ENCODE measurements at places on chromosomes 1 and 21.

DNA sequence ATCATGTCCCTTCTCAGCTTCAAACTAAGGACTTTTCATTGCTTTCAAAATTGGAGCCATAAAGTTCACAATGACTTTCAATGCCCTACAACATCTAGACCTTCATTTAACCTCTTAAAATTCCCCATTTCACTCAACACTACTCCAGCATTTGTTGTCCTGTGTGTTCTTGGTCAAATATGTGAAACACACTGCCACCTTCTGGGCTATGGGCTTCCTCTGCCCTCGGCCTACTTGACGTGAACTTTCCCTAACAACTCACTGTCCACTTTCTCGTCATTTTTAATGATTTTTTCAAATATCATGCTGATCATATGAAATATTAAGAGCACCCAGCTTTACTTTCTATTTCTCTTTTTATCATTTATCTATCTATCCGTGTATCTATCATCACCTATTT, 2018.4 kb downstream of the NCAM2 start:
- no peak for DNase-seq

GRCh38 chr1:54849219-54850068, 37.6 kb downstream of the DHCR24 start:
- DNase-seq: no peak

DNA sequence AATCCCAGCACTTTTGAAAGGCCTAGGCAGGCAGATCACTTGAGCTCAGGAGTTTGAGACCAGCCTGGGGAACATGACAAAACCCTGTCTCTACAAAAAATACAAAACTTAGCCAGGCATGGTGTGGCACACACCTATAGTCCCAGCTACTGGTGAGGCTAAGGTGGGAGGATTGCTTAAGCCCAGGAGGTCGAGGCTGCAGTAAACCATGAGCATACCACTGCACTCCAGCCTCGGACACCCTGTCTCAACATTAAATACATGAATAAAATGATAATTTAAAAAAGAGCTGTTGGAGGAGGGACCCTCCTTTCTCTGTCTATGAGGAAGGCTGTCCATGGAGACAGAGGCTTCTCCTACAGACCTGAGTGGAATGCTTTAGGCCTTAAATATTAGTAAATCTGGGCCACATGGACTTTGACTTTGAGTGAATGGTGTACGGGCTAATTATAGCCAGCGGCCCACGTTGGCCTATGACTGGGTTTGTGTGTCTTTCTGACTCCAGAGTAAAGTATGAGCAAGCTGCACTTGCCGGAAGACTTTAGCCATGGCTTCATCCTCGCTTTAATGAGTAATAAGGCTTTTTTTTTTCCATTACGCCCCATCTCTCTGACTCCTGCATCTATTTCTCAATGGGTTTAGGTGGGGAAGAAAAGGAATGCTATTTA, 21.3 kb downstream of the RAB3B start:
- DNase-seq: no peak

- DNase-seq: no peak
Observed at GRCh38 chr1:116107371-116107770, 3.8 kb upstream of the MAB21L3 start.

DNA sequence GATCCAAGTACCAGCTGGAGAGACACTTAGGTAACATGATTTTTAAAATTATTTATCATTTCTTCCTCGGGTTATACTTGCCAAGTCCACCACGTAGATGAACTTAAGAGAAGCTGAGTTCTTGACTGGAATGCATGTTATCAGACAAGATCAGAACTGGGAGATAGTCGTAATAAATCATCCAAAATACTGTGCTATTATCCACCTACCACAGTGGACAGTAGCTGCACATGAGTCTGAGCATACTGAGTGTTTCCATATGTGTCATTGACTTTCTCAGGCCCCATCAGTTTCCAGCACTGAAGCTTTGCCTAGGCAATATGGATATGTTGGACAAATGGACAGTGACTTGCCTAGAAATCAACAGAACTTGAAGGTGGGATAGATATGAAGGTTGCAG, 77.9 kb upstream of the RRP15 start:
- no peak for DNase-seq

DNA sequence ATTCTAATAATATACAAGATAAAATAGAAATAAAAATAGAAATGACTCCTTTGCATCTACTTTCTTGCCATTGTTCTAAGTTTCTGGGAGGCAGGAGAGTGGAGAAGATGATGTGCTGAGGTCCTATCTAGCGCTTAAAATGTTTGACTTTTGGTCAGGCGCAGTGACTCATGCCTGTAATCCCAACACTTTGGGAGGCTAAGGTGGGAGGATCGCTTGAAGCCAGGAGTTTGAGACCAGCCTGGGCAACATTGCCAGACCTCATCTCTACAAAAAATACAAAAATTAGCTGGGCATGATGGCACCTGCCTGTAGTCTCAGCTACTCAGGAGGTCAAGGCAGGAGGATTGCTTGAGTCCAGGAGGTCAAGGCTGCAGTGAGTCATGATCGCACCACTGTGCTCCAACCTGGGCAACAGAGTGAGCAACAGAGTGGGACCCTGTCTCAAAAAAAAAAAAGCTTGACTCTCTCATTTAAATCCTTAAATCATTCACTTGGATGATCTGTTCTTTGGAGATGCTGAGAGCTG, 24.2 kb upstream of the SLC45A1 start:
- DNase-seq: no peak

DNA sequence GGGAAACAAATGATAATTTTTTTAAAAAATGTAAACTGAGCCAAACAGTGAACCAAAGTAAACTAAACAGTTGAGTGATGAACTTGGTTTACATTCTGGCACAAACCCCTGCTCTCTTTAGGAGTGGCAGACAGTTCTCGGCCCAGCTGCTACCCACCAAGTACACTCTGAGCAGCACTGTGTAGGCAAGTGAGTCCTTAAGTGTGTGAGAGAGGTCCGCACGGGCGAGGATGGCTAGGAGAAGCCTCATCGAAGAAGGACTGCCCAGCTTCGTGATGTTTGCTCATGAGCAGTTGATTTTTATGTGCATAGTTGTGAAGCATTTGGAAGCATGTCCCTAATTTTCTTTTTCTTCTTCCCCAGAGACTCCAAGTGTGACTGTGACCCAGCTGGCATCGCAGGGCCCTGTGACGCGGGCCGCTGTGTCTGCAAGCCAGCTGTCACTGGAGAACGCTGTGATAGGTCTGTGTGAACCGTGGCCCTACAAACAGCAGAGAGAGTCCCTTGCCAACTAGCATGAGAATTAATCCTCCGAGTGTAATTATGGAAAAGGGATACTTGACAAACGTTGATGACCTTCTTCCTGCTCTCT, 32.1 kb downstream of the LAMC2 start:
- peak; percentile 81 for DNase-seq

GRCh38 chr1:31264790-31265386, 25.2 kb upstream of the NKAIN1 start:
- DNase-seq: peak; percentile 42

Data from heart left ventricle (tissue), 16 donors.